ENCODE measurements at places on chromosomes 5 and 9. TPM values are rescaled to one million over a fixed set of nuclear protein-coding genes. Genes with fewer than 3 reads are reported as not detected.

The PTPDC1 gene
- total RNA-seq = 6.3 TPM

GRCh38 chr9:994005-994404, 17.6 kb downstream of the DMRT3 start:
- DNase-seq = no peak
- no peaks in the 10 kb centered on the region for H3K36me3 ChIP-seq
- no peak overlapping the region for H3K4me3 ChIP-seq
- no peak overlapping the region for H3K27ac ChIP-seq
- peaks cover 6% of the 10 kb centered on the region for H3K4me1 ChIP-seq
- peaks cover 38% of the 10 kb centered on the region for H3K27me3 ChIP-seq

DNA sequence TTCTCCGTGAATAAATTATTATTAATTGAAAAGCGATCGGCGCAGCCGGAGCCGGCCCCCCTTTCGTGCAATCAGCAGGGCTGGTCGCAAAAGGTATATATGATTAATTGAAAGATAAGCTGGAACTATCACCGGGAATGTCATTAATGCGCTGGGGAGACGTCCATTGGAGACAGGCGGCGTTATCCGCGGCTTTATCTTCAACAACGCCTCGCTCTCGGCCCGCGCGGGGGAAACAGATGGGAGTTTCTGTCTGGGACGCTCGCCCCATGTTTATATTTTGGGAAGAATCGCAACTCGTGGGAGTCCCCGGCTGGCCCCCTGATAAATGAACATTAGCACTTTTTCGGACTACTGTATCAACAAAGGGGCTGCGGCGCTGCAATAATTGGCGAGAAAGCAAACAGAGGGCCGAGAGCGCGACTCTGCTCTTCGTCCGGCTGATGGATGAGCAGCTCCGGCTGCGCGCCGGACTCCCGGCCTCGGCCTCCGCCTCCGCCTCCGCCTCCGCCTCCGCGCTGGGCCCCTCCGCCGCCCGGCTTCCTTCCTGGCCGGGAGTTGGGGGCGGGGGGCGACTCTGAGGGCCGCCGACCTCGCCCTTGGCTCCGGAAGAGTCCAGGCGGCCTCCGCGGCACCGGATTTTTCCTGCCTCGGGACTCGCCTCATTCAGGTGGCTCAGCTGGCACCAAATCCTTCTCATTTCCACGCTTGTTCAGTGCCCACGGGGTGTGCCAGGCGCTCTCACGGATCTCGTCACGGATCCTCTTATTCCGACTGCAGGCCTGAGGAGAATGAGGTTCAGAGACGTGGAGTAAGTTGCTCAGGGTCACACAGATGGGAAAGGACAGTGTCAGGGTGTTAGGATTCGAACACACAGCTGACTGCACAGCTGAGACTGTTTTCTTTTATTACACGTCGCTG, 3.6 kb upstream of the NKX2-5 start:
- peak overlapping the region; percentile 82 for H3K27ac ChIP-seq
- H3K27me3 ChIP-seq = peaks cover 100% of the 10 kb centered on the region
- no peak for DNase-seq

The SLC22A5 gene
- 36.8 TPM for total RNA-seq
